Osteocyte (in vitro differentiated cells): ENCODE measurements at places on chromosomes 1 and 21. TPM values are rescaled to one million over a fixed set of nuclear protein-coding genes. Genes with fewer than 3 reads are reported as not detected.

ZP4 gene
- not detected in 2 replicates for total RNA-seq

DNA sequence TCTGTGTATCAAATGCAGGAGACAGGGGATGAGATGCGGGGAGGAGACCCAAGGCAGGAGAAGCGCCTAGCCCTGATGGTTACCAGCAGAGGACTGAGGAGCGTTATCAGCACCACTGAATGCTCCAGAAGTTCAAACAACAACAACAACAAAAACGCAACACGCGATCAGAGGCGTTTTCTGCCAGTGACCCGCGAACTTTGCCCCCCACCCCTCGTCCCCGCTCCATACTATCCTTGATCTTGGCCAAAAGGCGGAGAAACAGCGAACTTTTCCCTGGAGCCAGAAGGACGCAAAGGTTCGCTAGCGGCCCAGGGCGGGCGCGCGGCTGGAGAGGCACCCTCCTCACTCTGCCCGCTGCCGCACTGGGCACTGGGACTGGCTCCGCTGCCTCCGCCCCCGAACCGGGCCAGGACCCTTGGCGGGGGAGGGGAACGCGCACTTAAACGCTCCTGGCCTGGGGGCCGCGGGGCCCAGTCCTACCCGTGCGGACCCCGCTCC is 699 bp downstream of the ECHDC2 start:
- H3K27me3 ChIP-seq = peaks cover 20% of the 10 kb centered on the region
- H3K4me1 ChIP-seq = peaks cover 5% of the 10 kb centered on the region
- no peaks in the 10 kb centered on the region for H3K36me3 ChIP-seq

MYBPH gene
- not detected in 2 replicates for total RNA-seq

GRCh38 chr1:225866061-225866837 is 15.9 kb downstream of the TMEM63A start:
- no peak for DNase-seq
- H3K27me3 ChIP-seq = no peaks in the 10 kb centered on the region
- H3K27ac ChIP-seq = no peak overlapping the region
- H3K36me3 ChIP-seq = peaks cover 33% of the 10 kb centered on the region
- H3K4me3 ChIP-seq = no peak overlapping the region
- H3K4me1 ChIP-seq = peaks cover 15% of the 10 kb centered on the region

DNA sequence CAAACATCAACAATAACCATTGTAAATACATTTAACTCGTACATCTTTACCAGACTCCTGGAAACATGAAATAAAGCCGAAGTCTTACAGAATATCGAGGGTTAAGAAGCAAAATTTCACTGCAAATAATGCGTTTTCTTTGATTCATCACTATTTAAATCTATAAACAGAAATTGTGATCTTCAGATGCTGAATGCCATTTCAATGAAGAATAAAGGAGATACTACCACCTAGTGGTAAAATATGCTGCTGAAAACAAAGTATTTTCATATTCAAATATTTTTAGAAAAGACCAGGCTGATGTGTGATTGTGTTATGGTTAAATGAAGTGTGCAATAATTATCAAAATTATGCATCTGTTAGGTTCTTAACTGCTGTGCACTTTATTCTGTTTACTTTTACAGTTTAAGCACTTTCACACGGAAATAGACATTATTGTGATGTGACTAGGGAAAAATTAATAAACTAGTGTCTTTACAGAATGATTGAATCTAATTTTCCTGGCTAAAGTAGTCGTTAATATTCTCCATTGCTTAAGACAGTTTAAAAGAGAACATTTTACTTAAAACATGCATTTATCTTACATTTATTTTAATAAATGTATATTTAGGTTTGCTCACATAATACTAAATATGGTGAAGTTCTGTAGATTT is 1093.1 kb downstream of the MRPL39 start:
- no peak overlapping the region for H3K27ac ChIP-seq
- H3K4me1 ChIP-seq = no peaks in the 10 kb centered on the region
- H3K36me3 ChIP-seq = no peaks in the 10 kb centered on the region
- DNase-seq = no peak

GALE gene
- 17.5 and 20.0 TPM in 2 replicates for total RNA-seq
